Activated CD8-positive, alpha-beta memory T cell treated with anti-CD3 and anti-CD28 coated beads for 4 hours (primary cell): ENCODE measurements at places on chromosomes 1 and 21.

DNA sequence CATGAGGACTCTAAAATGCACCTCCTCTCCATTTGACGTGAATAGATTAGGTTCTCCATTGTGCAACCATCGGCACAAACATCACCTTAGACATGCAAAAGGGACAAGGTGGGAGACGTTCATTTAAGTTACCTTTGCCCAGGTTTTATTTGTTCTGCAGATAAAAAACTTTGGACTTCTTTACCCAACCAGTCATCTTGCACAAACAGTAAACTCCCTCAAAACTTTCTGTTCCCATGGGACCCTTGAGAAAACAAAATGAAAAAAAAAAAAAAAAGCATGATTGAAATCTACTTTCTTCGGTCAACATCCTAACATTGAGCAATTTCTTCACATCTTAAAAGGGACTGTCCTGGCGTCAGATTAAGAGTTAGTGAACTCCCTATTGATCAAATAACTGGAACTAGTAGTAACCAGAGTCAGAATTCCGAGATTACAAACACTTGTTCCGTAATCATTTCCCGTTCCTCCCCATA, 31.4 kb upstream of the PROX1 start:
- DNase-seq, result no peak

DNA sequence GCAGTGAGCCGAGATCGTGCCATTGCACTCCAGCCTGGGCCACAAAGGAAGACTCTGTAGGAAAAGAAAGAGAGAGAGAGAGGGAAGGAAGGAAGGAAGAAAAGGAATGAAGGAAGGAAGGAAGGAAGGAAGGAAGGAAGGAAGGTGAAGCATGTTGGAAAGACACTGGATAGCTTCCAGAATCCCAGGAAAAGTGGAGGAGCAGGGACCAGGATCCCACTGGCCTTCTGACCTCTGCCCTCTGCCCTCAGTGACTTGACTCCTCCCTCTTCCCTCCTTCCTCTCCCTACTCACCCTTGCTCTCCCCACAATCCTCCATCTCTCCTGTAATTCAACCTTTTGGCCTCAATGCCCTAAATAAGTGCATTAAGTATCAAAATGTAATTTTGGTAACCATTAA, 4.1 kb upstream of the UTS2 start:
- DNase-seq, result no peak

GRCh38 chr1:169473347-169473746, 12.4 kb downstream of the SLC19A2 start:
- no peak for DNase-seq

DNA sequence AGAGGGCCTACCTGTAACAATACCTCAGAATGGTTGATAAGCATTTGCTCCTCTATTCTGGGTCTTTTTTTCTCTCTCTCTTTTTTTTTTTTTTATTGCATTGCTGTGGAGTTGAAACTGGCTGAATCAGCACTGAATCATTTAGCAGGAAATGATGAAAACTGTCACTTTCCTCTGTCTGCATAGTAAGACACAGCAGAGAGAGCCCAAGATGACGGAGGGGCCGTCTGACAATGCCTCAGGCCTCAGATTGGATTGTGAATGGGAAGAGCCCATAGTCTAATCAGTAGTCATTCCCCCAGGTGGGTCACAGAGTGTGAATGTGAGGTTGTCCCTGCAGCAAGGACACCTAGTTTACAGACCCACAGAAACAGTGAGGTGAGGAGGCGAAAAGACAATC, 193.2 kb upstream of the PLXNA2 start:
- DNase-seq, result no peak

DNA sequence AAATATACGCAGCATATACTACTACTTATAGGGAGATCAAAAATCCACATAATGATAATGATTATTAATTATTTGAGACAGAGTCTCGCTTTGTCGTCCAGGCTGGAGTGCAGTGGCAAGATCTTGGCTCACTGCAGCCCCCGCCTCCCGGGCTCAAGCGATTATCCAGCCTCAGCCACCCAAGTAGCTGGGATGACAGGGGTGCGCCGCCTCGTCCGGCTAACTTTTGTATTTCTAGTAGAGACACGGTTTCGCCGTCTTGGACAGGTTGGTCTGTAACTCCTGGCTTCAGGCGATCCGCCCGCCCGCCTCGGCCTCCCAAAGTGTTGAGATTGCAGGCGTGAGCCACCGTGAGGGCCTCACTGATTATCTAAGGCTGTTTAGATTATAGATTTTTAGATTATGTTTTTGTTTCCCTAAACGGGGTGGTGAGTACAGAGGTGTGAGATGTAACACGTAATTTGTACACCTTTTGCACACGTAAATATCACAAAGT, 548 bp upstream of the SLC25A33 start:
- DNase-seq, result no peak

GRCh38 chr1:226157761-226158316, 28.7 kb downstream of the ACBD3 start:
- DNase-seq, result no peak
